ENCODE measurements at places on chromosomes 5 and 9.

- no peak for DNase-seq
These were observed 636.3 kb downstream of the GABRG2 start for GRCh38 chr5:162703914-162704313.

DNA sequence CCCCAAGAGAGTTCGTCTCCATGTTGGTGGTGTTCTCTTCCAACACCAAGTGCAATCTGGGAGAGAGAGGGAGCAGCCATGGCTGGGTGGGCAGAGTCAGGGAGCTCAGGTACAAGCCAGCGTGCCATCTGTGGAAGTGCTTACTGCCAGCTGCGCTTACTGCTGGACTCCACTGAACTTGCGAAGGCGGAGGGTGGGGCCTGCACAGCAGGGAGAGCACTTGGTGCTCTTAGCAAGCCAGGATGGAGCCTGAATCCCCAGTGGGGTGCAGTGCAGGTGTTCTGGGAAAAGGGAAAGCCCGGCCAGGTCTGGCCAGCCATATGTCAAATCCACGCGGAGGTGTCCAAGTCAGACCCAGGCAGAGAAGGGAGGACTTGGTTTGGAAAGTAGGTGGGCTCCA lies 142.0 kb downstream of the FANCC start:
- DNase-seq: no peak

DNA sequence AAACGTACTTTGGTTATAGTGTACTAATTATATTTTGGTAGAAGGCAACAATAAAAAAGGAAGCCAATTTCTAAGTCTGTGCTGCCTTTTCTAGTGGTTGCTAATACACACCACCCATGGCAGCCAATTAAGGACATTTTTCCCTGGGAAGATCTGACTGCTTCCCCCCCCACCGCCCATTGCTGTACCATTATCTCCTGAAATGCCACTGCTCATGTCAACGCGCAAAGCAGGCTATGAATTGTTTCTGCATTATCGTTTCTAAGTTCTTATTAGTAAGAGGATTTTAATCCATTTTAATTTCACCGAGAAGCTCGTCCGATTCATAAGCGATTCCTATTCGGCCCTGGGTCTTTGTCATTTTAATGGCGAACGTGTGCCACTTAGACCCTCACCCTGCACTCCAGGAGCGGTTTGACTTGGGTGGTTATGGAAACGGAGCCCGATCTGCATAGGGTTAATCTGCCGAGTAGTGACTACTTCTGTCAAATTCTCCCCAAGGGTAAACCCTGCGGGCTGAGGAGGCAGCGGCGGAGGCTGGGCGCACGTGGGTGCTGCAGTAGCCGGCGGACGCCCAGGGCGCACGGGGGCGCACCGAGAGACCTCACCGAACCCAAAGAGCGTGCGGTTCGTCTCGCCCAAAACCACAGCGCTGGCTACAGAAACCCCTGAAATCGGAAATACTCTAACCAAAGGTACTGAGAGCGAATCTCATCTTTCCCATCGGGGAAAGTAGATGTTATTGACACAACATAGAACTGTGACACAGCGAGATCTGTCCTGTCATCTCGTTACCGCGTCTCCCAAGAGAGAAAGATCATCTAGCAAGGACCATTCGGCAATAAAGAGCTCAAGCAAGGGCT lies 55.8 kb upstream of the SHC3 start:
- DNase-seq: no peak

DNA sequence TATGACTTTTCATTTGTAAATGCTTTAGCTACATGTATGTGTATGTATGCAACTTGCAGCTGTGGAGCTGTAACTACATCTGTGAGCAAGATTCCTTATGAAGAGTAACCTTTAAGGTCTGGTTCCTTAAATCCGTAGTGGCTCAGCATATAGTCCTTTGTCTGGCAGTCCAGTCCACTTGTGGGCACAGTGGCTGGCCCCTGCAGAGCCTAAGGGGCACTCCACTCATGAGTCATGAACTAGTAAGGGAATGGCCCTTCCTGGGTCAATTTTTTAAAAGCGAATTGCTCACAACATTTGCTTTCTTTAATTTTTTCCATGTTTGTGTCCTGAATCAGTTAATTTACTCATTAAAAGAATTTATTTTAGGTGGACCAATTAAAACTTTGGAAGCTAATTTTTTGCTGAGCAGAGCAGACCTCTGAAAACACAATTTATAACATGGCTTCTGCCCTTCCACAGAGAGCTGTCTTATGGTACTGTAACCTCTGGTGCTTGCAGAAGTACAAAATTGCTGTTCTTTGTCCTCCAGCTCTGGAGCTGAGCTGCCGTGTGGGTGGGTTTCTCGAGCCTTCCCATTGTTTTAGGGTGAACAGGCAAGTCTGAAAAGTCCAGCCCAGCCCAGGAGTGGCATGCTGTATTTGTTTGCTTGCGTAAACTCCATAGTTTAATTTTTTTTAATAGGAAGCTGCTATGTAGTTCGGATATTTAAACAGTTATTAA lies 110.1 kb downstream of the MVB12B start:
- no peak for DNase-seq

- no peak for DNase-seq
These were observed 118.4 kb downstream of the ARHGAP26 start for GRCh38 chr5:142888469-142889085.

GRCh38 chr9:8651846-8652215 lies 852.3 kb upstream of the DMAC1 start:
- DNase-seq: no peak

- no peak for DNase-seq
These were observed 31.4 kb downstream of the GNAQ start for GRCh38 chr9:78000221-78000620.

GRCh38 chr9:135016037-135016640 lies 71.3 kb upstream of the OLFM1 start:
- DNase-seq: no peak

GRCh38 chr5:170056561-170057267 lies 49.0 kb upstream of the FOXI1 start:
- DNase-seq: no peak

DNA sequence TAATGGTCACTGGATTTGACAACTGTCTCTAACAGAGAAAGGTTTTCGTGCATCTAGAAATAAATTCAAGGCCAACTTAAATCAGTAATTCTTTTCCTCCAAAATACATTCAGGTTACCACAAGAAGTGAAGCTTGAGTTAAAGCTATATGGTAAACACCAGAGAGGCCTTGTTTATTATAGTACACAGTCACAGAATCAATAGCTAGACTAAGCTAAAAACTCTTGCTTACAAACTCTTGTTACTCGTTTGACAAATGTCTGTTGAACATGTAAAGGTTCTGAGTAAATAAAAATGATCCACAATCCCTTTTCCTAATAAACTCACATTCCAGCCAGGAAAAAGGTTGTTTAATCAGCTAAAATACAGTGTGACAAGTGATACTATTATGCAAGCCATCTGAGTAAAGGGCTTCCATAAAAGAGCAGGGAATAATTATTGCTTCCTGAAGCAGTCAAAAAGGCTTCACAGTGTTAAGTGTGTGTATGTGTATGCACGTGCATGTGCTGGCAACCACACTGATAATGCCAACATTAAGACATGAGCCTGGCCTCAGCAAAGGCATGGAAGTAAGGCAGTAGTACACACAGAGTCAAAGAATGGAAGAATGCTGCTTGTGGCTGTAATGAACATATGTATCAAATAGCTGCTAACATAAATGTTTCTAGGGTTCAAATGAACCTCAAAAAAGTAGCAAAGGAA lies 12.8 kb downstream of the PTAR1 start:
- no peak for DNase-seq

DNA sequence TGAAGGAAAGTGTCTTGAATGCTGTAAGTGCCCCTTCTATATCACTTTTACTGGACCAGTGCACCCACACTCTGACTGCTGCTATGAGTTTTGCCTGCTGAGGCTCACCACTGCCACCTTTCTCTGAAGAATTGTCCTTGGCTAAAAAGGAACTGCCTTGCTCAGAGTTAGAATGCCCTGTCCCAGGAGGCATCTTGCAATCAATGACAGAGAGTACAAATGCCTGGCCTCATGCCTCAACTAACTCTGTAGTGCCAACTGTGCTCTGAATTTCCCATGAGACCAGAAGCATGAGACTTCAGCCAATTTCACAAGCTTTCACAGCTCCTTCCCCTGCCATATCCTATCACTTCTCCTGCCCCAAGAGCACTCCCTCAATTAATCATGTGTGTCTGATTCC lies 569.7 kb downstream of the ZNF608 start:
- DNase-seq: no peak

- no peak for DNase-seq
These were observed 15.8 kb downstream of the GAPVD1 start for GRCh38 chr9:125277411-125277810.

- no peak for DNase-seq
These were observed 23.3 kb upstream of the UGT3A2 start for GRCh38 chr5:36089989-36090388.

- no peak for DNase-seq
These were observed 1243.0 kb upstream of the CDH9 start for GRCh38 chr5:28281351-28281750.

DNA sequence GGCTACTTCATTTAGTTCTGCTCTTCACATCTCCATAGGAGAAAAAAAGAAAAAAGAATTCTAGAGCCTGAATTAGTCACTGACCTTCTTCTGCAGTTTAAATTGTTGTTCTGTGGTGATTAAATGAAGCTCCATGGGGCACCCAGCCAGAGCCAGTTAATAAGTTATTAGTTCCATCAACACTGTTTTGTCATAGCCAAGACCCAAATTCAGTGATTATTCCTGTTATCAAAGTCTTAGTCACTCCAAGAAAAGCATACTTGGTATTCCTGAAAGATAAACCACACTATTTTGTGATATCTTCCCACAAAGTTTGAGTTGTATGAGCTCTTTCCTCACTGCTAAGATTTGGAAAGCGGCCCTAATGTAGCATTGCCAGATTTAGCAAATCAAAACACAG lies 134.8 kb upstream of the RGMB start:
- no peak for DNase-seq

GRCh38 chr9:8816361-8816760 lies 1016.8 kb upstream of the DMAC1 start:
- DNase-seq: no peak

- no peak for DNase-seq
These were observed 297.3 kb upstream of the RIOK2 start for GRCh38 chr5:97480313-97480712.

DNA sequence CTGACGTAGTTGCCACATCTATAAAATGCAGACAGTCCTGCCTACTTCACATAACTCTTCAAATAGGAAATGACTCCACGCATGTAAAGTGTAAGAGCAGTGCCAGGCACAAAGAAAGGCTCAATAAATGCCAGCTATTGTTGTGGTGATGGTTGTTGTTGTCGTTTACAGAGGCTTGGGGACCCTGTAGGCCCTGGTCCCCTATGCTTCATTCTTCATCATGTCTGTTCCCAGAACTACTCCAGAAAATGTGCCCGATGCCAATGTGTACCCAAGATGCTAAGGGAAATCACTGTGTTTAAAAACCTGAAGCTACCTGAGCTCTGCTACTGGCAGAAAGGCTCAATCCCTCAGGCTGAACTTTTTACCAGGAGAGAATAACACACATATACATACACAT lies 9.1 kb downstream of the SLIT3 start:
- no peak for DNase-seq

DNA sequence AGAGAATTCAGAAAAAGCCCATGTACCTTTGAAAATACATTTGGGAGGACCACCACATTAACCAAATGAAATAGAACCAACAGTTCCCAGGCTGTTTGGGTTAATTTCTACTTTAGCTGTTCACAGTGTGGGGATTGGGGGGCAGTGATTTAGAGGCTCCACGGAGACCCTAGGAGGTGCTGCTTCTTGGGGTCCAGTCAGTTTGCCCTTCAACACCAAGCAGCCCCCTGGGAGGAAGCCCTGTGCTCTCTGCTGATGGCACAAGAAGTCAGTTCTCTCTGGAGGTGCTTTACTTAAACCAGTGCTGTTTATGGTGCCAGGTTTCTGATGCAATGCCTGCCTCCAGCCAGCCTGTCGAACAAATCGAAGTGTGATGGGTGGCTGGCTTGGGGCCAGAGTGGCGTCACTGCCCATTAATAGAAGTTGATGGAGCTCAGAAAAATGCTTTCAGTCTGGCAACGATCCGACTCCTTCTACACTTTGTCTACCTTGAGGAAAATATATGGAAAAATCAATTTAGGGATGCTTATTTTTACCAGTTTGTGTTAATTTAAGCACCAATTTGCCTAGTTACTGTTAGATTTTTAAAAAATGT lies 134.0 kb downstream of the SNX18 start:
- DNase-seq: no peak

- DNase-seq: no peak
These were observed 72.8 kb downstream of the MAPKAP1 start for GRCh38 chr9:125634040-125634717.

DNA sequence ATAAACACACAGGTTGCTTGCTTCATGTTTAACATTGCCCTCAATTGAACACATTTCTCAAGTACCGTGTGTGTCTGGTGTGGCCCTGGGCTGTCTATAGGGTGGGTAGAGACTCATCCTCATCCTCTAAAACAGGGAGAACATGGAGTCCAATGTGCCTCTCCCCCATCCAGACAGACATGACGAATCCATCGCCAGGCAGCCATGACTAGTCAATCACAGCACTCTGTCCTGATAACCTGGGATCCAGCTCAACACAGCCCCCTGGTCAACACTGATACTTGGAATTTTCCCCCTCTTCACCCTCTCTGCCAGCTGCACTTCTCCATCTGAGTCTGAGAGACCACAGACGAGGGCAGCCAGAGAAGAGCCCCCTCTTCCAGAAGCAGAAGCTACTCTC lies 10.7 kb upstream of the NTNG2 start:
- DNase-seq: no peak

DNA sequence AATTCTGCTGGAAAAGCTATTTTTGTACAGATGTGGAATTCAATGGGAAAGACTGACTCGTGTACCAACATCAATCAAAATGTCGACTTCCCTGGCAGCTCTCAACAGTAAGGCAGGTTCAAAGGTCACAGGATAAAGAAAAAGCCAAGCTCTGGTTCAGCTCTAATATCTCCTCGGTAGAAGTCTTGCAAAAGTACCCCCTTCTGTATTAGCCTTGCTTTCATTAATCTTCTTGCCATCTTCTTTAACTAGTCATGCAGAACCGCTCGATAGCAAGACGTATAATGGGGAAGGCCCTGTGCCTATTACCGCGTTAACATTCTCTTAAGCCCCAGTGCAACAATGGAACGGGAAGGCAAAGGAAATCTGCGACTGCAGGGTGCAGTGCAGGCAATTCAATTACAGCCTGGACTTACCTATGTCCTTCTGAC lies 201.2 kb downstream of the GAPVD1 start:
- no peak for DNase-seq

DNA sequence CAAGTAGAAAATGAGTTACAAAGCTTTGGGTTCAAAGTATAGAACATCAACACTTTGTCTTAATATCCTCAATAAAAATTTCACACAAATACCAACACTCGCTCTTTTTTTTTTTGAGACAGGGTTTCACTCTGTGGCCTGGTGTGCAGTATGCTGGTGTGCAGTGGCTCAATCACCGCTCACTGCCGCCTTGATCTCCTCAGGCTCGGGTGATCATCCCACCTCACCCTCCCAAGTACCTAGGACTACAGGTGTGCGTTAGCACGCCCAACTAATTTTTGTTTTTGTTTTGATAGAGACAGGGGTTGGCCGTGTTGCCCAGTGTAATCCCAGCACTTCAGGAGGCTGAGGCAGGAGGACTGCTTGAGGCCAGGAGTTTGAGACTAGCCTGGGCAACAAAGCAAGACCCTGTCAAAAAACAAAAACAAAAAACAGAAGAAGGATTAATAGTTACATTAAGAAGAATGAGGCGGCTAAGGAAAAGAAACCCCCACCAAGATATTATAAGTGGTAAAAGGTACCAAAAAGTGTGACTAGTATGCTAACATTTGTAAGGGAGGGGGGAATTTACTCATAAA lies 20.3 kb downstream of the FNBP1 start:
- DNase-seq: no peak

GRCh38 chr5:93053825-93054224 lies 527.2 kb downstream of the NR2F1-AS1 start:
- DNase-seq: no peak

- no peak for DNase-seq
These were observed 14.1 kb downstream of the KCNT1 start for GRCh38 chr9:135716045-135716444.

Measured in cortex of kidney (tissue), 1 donor.